ENCODE measurements at places on chromosomes 5 and 9. TPM values are rescaled to one million over a fixed set of nuclear protein-coding genes. Genes with fewer than 3 reads are reported as not detected.

The SOHLH1 gene
- total RNA-seq = not detected

The ST8SIA4 gene
- total RNA-seq = 0.54 TPM

The TMEM171 gene
- total RNA-seq = 0.90 TPM

The RELL2 gene
- 6.6 TPM for total RNA-seq

The C9orf153 gene
- 0.45 TPM for total RNA-seq

The ANKRD34B gene
- not detected for total RNA-seq

The PCA3 gene
- not detected for total RNA-seq

The PARP8 gene
- 8.2 TPM for total RNA-seq

The LRRTM2 gene
- total RNA-seq = 3.6 TPM

The TOPORS gene
- total RNA-seq = 19.7 TPM

The GBGT1 gene
- total RNA-seq = 0.98 TPM

The FRMPD1 gene
- not detected for total RNA-seq

The CDH10 gene
- total RNA-seq = 1.4 TPM

The SPAAR gene
- total RNA-seq = not detected

The PRUNE2 gene
- total RNA-seq = 122 TPM

The FOXI1 gene
- total RNA-seq = not detected

The PCDHB4 gene
- total RNA-seq = 0.65 TPM
